ENCODE measurements at places on chromosomes 2 and 18. TPM values are rescaled to one million over a fixed set of nuclear protein-coding genes. Genes with fewer than 3 reads are reported as not detected.

DNA sequence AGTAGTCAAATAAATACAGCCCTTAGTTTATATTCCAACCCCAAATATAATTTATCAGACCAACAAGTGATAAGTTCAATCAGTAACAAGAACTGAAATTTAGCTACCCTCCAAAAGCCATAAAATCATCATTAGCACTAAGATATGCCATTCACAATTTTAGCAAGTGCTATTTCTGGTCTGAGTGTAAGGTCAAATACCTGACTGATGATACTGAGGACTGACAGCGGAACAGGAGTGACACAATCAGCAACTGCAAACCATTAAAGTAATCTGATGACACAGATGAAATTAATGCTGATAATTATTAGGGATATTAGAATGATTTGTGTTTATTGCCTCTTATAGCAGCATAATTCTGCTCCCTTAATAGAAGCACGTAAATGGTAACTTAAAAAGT is 152.7 kb upstream of the SPHKAP start:
- DNase-seq = no peak

DNA sequence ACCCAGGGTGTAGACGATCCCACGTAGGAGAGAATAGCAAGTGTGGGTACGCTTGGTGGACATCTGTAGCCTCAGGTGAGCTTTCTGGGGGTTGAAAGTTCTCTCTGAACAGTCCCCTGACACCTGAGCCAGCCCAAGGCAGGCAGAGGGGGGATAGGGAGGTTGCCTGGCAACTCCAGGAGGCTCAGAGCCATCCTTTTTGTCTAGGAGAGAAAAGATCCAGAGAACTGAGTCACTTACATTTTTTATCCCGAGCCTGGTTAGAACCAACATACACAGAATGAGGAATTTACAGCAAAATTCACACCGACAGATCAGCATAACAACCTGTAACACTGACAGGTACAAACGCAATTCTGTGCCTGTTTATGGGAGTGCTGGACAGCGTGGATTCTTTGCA is 113.2 kb downstream of the SH3BP4 start:
- DNase-seq = no peak

GRCh38 chr2:24831221-24832072 is 38.2 kb downstream of the CENPO start:
- no peak for DNase-seq

DNA sequence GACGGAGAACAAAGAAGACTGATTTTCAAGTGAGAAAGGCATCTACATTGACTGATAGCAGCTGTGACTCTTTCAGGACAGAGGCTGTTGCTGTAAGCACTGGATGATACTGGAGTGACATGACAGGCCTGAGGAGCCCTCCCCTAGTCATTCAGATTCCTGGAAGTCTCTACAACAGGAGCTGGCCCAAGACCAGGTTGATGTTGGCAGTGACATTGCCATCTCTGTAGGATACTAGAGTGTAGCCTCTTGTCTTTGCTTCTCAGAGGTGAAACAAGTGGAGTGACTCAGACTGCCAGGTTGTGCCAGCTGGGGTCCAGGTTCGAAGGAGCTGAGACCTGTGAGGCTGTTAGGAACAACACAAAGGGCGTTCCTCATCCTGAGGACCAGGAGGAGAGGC is 44.7 kb upstream of the SH3RF3 start:
- peak; percentile 17 for DNase-seq

- DNase-seq = no peak
These were observed 13.6 kb upstream of the ZSCAN30 start for GRCh38 chr18:35303610-35304009.

DNA sequence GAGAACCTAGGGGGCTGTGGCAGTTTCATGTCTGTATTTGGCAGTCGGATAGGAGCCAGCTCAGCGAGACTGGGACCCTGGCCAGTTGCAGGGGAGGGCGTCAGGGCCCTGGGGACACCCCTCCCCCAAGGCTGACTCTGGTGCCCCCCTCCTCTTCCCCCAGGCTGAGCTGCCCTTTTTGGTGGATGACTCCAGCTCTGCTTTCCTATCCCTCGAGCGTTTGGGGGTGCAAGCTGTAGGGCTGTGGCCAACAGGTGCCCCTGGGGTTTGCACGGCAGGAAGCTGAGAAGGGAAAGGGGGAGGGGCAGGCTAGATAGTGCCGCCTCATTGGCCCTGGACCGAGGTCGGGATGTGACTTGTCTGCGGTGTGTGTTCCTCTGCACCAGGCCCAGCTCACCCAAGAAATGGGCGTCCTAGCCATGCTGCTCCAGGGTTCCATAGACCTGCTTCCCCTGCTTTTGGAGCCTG is 26.4 kb downstream of the SPEG start:
- no peak for DNase-seq

- no peak for DNase-seq
These were observed 568.2 kb downstream of the THSD7B start for GRCh38 chr2:137333386-137334165.

- no peak for DNase-seq
These were observed 52.3 kb upstream of the CERS6 start for GRCh38 chr2:168403736-168404135.

GRCh38 chr2:36539631-36540030 is 58.3 kb downstream of the FEZ2 start:
- DNase-seq = no peak

DNA sequence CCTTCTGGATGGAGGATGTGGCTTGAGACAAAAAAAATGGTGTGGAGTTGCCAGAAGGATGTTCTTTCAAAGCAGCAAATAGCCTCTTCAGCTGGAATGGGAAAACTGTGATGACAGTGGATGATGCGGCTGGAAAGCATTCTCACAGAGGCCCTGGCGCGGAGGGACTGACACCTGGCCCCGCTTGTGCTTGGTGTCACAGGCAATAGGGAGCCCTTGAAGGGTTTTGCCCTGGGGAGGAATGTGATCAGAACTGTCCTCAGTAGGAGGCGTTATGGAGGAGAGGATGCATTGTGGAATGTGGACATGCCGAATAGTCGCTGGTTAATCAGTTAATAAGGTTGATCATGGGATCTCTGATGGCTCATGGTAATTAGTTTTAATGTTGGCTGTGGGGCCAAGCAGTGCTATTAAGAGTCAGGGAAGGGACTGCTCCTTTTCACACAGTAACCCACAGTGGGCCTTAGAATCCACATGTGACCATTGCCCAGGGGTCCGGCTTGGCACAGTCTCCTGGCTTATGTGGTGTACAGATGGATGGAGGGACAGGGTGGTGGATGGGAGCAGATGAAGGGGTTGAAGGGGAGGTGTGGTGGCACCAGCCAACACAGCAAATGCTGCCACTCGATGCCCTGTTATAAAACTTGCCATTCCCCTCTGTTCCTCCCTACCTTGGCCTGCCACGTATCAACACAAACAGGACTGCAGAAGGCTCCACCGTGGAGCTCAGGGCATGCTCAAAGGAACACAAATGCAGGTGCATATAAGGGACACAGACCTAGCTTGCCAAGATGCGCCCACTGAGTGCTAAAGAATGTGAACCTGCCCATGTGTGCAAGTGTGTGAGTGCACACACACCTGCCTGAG is 71.7 kb downstream of the CIB4 start:
- DNase-seq = no peak

DNA sequence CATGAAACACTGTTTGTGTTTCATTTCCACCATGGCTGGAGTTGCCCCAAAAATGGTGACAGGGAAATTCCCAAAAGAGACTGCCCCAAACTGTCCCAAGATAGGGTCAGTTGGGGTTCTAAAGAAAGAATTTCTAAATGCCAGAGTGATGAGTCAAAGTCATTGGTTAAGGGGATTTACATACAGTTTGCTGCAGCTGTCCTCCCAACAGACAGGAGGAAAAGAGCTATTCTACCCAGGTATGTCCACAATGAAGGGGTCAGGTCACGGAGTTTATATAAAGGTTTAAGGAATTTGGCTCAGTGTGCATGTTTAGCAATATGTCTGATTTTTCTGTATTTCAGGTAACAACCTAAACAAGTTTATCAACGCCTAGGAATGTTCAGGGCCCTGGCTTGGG is 344.1 kb downstream of the TDRD15 start:
- DNase-seq = no peak

DNA sequence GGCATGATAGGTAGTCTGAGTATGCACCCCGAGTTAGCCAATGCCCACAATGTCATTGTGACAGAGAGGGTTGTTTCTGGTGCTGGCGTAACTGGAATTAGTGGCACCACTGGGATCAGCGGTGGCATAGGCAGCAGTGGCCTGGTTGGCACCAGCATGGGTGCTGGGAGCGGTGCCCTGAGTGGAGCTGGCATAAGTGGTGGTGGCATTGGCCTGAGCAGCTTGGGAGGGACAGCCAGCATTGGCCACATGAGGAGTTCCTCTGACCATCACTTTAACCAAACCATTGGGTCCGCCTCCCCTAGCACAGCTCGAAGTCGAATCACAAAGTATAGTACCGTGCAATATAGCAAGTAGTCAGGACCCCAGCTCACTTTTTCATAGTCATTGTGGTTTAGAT is 21.6 kb upstream of the DSG4 start:
- DNase-seq = no peak

GRCh38 chr2:46328291-46328690 is 31.1 kb downstream of the EPAS1 start:
- DNase-seq = no peak

GRCh38 chr2:162058973-162059668 is 14.9 kb downstream of the DPP4 start:
- DNase-seq = no peak

DNA sequence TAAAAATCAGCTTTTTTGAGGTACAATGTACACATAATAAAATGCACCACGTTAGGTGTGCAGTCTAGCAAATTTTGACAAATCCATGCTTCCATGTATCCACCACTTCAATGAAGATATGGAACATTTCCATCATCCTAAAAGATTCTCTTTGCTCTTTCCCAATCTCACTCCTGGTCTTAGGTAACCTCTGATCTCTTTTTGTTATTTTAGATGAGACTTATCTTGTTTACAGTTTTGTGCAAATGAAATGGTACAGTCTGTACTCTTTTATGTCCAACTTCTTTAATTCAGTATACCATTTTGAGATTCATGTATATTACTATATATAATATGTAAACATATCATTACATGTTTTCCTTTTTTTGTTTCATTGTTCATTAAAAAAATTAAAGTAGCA is 16.3 kb upstream of the SERPINB5 start:
- DNase-seq = no peak

ALK gene
- total RNA-seq = 0.34 TPM

GCKR gene
- not detected for total RNA-seq

STAT4 gene
- 1.0 TPM for total RNA-seq

SERPINB12 gene
- total RNA-seq = not detected

CABYR gene
- total RNA-seq = 4.4 TPM

VSNL1 gene
- total RNA-seq = not detected

SP140 gene
- total RNA-seq = 0.78 TPM

SULT1C3 gene
- total RNA-seq = not detected

SLC35G4 gene
- total RNA-seq = not detected

MAP3K19 gene
- total RNA-seq = 0.15 TPM
